ENCODE measurements at places on chromosomes 5 and 9. TPM values are rescaled to one million over a fixed set of nuclear protein-coding genes. Genes with fewer than 3 reads are reported as not detected.

Gene FOXD4L6
- total RNA-seq: not detected

Gene HSPA5
- total RNA-seq: 64.4 TPM

Gene BHMT
- not detected for total RNA-seq

Gene MACROH2A1
- total RNA-seq: 221 TPM

Gene THBS4
- 2.8 TPM for total RNA-seq

Gene RLN1
- total RNA-seq: not detected

Gene EPB41L4B
- total RNA-seq: 23.6 TPM

Gene DMRT2
- total RNA-seq: 1.1 TPM

Gene NDST1
- 125 TPM for total RNA-seq

Gene C9orf78
- 32.7 TPM for total RNA-seq

Gene PROB1
- 0.30 TPM for total RNA-seq

Gene PCDHA4
- 0.60 TPM for total RNA-seq

GRCh38 chr5:67192719-67193438 lies 3.7 kb downstream of the CD180 start:
- no peak for DNase-seq

DNA sequence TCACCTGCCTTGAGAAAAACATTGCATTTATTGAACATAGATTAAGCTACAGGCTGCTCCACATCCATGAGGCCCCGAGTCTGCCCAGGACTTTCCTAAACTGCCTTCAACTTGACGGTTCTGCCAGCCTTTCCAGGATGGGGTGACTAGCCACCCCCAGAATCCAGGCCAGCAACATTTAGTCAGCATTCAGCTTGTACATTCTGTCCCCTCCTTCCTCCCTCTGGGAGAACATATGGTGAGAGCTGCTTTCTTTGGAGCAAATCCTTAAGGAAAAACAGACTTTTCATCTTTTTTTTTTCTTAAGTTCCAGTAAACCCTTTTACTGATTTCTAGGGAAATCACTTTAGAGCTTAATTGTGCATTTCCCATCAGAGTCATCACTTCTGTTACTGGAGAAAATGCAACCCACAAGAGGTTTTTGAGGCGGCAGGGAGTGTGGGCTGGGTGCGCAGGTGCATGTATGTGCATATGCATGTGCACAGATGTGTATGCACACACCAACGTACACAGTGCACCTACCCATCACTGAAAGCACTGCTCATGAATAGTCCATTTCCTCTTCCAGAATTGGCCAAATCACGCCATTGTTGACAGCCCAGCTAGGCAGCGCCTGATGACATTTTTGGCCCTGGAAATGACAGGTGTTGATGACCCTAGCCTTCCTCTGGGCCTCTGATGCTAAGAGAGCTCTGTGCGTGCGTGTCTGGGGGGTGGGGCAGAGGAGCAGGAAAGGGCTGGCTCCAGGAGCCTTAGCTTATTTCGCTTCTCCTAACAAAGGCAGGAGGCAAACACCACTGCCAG lies 145.6 kb downstream of the HSD17B3 start:
- no peak for DNase-seq

- no peak for DNase-seq
Observed at GRCh38 chr5:58628626-58629025, 45.8 kb downstream of the RAB3C start.

DNA sequence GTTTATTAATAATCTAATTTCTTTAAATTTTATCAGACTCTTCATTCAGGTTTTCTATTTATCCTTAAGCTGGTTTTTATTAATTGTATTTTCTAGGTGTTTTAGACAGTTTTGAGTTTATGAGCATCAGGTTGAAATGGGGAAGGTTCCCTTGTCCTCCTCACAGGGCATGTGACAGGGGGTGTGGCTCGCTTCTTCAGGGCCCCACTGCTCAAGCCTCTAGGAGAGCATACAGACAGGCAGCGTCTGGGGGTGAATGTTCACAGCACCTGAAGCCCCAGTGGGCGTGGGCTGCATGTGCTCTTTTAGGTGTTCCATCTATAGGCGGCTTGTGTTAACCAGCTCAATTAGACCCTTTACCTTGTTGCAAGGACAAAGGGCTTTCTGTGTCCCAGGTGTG lies 78.2 kb upstream of the RUFY1 start:
- no peak for DNase-seq

DNA sequence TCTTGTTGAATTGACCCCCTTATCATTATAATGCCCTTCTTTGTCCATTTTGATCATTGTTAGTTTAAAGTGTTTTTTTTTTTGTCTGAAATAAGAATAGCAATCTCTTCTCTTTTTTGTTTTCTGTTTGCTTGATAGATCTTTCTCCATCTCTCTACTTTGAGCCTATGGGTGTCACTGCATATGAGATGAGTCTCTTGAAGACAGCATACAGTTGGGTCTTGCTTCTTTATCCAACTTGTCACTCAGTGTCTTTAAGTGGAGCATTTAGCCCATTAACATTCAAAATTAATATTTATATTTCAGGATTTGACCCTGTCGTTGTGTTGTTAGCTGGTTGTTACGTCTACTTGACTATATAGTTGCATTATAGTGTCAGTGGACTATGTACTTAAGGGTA lies 135.4 kb downstream of the HMHB1 start:
- no peak for DNase-seq

GRCh38 chr9:109401169-109401989 lies 80.5 kb upstream of the EPB41L4B start:
- no peak for DNase-seq

GRCh38 chr5:9499498-9499876 lies 46.4 kb downstream of the SEMA5A start:
- DNase-seq: no peak

DNA sequence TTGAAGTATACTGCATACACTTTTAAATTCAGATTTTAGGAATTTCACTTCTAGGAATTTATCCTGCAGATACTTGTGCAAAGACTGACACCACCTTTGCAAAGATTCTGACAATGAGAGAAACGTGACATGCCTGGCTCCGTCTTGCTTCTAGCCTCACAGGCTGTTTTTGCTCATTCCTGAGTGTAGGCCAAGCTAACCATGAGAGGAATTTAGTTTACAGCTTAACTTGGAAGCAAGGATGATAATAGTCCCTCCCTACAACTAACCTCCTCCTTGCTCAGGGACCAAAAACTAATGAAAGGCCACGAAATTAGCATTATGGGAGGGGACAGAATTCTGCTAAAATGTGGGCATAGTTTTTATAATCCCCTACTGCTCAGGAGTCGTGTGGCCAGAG lies 31.1 kb downstream of the C5orf22 start:
- DNase-seq: no peak

DNA sequence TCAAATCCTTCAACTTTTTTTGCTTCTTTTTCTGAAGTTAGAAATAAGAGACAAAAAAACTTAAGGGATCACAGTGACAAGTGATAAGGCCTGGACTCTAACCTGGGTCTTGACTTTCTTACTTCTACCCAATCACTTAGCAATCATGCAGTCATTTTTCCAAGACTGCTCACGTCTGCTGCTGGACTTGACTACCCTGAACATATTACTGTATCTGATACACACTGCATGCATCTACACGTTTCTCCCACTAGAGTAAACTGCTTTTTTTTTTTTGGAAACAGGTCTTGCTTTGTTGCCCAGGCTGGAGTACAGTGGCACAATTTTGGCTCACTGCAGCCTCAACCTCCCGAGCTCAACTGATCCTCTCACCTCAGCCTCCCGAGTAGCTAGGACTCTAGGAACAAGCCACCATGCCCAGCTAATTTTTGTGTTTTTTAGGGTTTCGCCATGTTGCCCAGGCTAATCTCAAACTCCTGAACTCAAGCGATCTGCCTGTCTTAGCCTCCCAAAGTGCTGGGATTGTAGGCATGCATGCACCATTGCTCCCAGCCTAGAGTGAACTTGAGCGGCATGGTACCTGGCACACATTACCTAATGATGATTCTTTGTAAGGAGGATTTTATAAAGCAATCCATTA lies 7.4 kb downstream of the PLIN2 start:
- DNase-seq: no peak

GRCh38 chr5:145598983-145599382 lies 236.2 kb downstream of the PRELID2 start:
- no peak for DNase-seq

DNA sequence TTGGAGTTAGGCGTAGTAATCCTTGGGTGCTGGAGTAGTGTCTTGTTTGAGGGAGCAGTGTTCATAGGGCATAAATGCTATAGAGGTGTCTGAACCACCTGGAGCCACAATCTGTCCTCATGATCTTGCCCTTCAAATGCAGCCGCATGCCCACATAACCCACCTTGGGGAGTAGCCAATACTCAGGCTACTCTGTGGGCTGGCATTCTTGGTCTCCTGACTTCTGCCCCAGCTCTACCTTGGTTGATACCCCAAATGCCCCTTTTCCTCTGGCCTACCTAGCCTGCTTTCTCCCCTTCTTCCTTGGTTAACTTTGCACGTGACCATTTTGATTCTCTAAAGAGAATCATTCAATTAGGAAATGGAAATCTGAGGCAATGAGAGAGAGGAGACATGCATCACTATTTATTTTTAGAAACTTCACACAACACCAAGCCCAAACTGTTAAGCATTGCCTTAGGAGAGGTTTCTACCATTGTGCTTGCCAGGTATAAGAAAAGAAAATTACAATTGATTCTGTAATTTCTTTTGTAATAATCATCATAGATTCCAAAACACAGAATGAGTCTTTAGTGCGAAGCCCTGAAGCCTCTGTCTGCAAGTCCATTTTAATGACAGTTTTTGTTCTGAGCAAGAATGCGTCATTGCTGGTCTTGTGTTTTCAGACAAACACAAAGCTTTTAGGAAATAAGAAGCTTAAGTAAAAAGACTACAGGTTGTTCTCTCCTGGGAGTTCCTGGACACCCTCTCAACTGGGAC lies 135.2 kb downstream of the C9orf152 start:
- no peak for DNase-seq

- no peak for DNase-seq
Observed at GRCh38 chr9:14887149-14887548, 23.1 kb downstream of the FREM1 start.

DNA sequence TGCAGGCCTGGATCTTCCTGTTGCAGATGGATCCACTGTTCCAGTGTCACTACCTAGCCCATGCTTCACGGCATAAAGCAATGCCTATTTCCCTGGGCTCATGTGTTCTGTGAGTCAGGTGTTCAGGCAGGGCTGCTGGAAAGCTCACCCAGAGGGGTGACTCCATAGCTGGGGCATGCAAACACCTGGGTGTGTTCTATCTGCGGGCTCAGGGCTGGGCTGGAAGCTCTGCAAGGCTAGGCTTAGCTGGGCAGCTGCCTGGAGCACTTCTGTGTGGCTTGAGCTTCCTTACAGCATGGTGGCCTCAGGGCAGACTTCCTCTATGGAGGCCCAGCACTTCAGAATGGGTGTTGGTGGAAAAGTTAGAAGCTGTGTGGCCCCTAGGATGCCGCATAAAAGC lies 139.9 kb downstream of the GADD45G start:
- DNase-seq: no peak

DNA sequence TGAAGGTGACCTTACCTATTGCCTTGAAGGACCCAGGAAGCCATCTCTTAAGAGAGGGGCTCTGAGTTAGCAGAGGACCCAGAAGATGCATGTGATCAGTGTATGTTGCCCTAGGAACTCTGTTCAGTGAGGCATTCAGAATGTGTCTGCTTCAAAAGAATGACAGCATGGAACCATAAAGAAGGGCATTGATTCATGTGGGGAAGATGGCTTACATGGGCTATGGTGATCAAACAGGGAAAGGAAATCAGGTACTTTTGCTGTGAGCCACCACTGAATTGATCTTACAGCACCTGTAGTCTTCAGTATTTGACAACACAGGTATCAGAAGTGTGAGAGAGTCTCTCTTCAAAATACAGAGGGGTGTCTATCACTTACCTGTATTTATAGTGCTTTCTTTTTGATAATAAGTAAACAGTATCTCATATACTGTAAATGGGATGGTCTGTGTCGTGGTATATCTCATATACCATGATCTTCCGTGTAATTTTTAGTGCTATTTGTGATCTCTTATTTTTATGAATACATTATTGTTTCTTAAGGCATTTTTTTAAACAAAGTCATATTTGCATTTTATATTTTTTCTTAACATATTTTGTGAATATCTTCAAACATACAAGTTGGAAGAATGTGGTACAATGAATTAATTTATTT lies 57.0 kb downstream of the FOCAD start:
- DNase-seq: no peak

- no peak for DNase-seq
Observed at GRCh38 chr5:168302785-168303184, 11.3 kb downstream of the WWC1 start.

- peak; percentile 65 for DNase-seq
Observed at GRCh38 chr5:180463216-180463900, 30.8 kb upstream of the CNOT6 start.

DNA sequence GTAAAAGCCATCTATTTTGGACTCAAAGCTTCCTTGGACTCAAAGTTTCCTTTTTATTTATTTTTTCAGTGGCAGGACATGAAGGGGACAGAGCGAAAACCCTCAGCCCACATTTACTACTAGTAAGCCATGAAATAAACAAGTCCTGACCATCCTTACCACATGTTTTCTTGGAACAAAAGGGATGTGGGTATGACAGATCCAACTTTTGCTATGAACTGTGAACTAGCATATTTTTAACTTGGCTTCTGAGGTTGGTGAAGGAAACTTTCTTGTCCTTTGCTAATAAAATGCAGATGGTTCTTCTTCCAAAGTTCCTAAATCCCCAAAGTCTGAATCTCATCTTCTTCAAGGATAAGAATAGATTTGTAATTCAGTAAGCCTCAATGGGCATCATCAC lies 122.7 kb upstream of the TNC start:
- DNase-seq: no peak
